ENCODE measurements at places on chromosomes 16 and 17.
A peak's percentile ranks its signal among the peaks of the same experiment; 100 is the strongest.

DNA sequence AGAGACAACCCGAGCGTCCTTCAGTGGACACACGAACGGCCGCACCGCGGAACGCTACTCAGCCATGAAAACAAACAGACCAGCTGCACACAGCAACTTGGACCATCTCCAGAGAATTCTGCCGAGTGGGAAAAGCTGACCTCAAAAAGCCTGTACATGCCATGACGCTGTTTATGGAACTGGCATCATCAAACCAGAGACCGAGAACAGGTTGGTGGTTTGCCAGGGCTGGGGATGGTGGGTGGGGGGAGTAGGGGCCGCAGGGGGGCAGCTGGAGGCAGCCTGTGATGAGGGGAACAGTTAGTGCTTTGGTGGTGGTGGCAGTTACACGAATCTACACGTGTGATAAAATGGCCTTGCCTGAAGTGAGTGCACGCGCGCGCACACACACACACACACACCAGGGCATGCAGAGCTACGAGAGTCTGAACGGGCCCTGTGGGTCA is 169.8 kb downstream of the LAT start:
- no peak for DNase-seq

GRCh38 chr17:74343526-74344284 is 17.7 kb downstream of the KIF19 start:
- no peak for DNase-seq

DNA sequence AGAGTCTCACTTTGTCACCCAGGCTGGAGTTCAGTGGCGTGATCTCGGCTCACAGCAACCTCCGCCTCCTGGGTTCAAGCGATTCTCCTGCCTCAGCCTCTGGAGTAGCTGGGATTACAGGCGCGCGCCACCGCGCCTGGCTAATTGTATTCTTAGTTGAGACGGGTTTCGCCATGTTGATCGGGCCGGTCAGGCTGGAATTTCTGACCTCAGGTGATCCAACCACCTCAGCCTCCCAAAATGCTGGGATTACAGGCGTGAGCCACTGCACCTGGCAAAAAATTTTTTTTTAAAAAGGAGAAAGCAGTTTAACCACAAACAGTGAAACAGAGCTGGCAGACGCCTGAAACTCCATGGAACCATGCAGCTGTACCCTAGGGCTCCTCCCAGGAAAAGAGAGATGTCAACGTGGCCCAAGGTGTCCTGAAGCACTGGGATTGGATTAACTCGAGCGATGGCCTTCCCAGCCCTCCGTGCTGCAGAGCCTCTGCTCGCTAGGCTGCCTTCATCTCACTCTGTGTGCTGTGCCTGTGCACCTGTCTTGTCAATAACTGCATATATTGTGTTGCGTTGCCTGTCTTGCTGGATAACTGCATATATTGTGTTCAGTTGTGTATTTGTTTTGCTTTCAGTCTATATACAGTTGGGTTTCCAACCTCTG is 29.6 kb upstream of the FOXK2 start:
- DNase-seq = peak; percentile 32

DNA sequence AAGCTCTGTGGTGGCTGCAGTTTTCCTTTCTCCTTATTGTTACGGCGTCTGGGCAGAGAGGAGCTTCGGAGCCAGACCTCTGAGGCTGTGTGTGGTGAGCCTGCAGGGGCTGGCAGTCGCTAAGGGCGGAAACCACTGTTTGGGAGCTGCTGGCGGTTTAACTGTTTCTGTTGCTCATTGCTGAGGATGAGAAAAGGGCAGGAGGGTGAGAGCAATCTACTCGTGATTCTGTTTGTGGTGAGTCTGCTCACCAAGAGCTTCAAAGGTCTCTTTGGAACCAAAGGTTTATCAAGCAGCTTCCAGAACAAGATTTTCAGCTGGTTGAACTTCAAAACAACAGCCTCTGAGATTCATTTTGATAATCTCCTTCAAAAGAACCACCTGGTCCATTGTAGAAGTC is 143.9 kb downstream of the ANKFN1 start:
- no peak for DNase-seq

Measured in NCI-H146 (cell line).